ENCODE measurements at places on chromosomes 12 and 14.

DNA sequence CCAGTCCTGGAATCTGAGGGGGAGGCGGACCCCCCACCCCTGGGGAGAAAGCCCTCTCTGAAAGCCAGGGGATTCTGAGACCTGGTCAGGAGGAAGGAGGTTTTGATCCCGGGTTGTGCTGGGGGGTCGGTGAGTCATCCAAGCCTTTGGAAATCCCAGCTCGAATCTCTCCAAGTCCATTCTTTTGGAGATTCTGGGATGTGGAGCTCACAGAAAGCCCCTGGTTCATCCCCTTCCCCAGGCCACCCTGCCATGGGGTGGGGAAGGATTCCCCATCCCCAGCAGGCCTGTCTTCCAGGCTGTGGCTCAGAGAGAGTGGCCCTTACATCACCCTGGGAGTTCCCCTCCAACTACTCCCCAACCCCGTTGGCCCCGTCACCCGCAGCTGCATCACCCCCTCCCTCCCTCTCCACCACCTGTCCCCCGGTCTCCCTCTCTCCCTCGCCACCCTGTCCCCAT lies 14.3 kb downstream of the EXOC3L4 start:
- peak; percentile 47 for DNase-seq

- DNase-seq: no peak
Measured at GRCh38 chr12:102638777-102639176, 158.4 kb upstream of the IGF1 start.

- peak; percentile 48 for DNase-seq
Measured at GRCh38 chr12:57240926-57241401, 10.0 kb downstream of the STAC3 start.

DNA sequence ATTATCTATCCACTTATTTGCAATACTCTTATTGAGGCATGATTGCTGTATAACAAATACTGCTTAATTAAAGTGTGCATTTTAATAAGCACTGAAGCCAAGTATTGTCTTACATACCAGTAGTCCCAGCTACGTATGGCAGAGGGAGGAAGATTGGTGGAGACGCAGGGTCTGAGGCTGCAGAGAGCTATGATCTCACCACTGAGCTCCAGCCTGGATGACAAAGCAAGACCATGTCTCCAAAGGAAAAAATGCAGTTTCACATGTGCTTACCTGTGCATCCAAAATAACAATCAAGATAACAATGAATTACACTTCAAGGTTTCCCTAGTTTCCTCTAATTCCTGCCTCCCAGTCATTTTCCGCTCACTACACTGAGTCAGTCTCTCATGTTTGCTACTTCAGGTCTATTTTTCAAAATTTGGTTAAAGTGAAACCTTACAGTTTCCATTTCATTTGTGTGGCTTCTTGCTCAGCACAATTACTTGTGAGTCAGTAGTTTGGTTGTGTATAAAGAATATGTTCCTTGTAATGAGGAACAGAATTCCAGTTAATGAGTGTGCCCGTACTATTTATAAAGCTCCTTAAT lies 1250.1 kb downstream of the TMEM121 start:
- no peak for DNase-seq

GRCh38 chr14:35112641-35113040 lies 9.1 kb downstream of the PPP2R3C start:
- DNase-seq: no peak

GRCh38 chr14:72503696-72504368 lies 390.1 kb downstream of the DPF3 start:
- DNase-seq: no peak

GRCh38 chr14:38389681-38390080 lies 133.8 kb upstream of the CLEC14A start:
- DNase-seq: peak; percentile 19

DNA sequence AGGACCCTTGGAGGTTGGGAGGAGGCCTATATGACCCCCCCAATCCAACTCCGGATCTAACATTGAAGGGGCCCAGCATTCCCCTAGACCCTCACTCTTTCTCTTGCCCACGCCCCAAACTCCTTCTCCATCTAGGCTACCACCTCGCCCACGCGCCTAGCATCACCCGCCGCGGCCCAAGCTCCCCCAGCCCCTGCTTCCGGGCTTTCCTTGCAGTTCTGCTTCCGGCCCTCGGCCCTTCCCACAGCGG lies 445 bp downstream of the CERS5 start:
- DNase-seq: no peak

DNA sequence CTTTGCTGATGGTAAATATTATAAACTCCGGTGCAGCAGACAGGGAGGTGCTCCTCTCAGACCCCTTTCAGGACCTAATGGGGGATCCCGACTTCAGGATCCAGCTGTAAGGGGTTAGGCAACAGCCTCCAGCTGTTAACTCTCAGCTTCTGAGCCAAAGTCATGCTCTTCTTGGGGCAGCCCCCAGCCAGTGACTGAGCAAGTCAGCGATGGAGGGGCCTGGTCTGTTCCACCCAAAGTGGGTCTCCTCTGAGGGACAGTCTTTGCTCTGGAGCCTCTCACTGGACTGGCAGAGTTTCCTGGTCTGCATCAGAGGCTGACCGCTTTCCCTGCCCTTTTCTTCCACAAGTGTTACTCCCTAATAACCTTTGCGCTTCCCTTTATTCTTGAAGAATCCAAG lies 184.2 kb upstream of the DIO3 start:
- no peak for DNase-seq

- DNase-seq: peak; percentile 36
Measured at GRCh38 chr14:59428581-59429012, 36.6 kb downstream of the GPR135 start.

DNA sequence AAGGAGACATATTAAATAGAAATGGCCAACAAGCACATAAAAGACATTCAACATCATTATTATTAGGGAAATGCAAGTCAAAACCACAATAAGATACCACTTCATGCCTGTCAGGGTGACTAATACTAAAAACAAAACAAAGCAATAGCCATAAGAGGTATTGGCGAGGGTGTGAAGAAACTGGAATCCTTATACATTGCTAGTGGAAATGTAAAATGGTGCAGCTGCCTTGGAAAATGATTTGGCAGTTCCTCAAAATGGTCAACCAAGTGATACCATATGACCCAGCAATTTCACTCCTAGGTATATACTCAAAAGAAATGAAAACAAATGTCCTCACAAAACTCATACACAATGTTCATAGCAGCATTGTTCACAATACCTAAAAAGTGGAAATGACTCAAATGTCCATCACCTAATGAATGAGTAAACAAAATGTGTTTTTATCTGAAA lies 27.0 kb downstream of the GPR135 start:
- DNase-seq: peak; percentile 35

- no peak for DNase-seq
Measured at GRCh38 chr12:125100551-125101434, 35.6 kb downstream of the AACS start.

DNA sequence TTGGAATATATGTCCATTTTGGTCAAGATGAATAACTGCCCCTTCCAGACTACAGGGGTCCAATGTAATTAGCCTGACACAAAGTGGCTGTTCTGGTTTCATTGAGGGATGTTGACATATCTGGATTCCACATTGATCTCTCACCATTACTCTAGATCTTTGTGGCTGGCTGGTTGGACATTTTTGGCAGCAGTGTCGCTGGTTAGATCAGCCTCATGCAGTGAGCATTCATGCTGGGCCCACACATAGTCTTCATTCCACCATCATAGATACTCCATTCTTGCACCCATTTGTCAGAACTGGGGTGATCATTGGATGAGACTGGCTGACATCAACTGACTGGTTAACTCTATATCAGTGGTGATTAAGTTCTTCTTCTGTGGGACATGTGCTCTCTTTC lies 74.4 kb downstream of the MGST1 start:
- DNase-seq: no peak

- peak; percentile 80 for DNase-seq
Measured at GRCh38 chr14:93984987-93985410, 8.6 kb upstream of the ASB2 start.

DNA sequence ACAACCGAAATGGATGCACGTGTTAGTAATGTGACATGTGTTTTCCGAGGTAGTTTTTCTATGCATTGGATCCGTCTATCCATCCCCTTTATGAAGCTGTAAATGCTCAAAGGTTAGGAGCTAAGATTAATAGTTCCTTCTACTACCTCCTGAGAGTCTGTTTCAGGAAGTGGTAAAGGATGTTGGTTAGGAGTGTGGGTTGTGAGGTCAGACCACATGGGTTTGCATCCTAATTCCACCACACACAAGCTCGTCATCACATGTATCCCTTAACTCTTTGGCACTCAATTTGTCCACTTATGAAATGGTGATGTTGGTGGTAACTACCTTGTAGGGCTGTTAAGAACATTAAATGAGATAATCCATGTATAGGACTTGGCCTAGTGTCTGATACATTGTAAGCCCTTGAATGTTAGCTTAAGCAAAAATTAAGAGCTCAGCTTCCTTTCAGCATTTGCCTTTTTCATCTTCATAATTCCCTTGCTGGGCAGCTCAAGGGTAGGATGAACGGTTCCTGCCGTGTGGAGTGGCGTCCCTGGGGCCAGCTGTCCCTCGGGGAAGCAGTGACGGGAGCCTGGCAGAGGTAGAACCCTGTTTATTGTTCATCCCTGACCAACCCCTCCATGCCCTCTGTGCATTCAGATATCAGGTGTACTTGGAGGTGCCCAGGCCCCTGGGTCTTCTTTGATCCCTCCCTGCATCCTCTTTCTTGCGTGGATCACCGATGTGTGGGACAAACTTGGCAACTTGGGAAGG lies 52.3 kb downstream of the TSPAN9 start:
- no peak for DNase-seq

- no peak for DNase-seq
Measured at GRCh38 chr14:95472819-95473251, 43.6 kb downstream of the SYNE3 start.

All from GM03348 (cell line).